ENCODE measurements at places on chromosomes 4 and X.
A peak's percentile ranks its signal among the peaks of the same experiment; 100 is the strongest.

- no peak for DNase-seq
Measured at GRCh38 chrX:148940411-148940996, 440.1 kb downstream of the AFF2 start.

GRCh38 chr4:87071401-87071800, 136.6 kb downstream of the AFF1 start:
- DNase-seq: no peak

DNA sequence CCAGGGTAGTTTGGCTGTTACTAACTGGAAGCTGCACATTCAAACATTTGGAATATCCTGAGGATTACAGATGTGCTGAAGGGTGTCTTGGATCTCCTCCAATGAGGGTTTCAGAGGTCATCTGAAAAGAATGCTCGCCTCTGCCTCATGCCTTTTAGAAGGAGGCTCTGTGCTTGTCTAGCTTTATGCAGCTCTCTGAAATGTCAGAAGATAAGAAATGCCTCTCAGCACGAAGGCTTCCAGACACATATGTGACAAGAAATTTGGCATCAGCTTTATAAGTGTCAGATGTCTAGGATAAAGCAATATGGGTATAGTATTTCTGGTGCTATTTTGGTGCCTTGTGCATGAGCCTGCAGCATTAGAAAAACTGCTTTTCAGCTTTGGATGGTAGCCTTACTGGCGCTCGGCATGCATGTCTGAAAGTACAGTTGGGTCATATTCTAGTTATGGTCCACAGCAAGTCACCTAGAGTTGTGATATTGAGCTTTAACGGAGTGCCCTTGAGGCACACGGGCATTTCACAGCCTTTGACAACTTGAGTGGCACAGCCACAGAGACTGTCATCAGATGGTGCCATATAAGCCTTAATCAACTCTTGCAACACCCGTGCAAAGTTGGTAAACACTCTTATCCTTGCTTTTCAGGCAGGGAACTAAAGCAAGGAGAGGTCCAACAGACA, 70.8 kb upstream of the PGRMC2 start:
- no peak for DNase-seq

DNA sequence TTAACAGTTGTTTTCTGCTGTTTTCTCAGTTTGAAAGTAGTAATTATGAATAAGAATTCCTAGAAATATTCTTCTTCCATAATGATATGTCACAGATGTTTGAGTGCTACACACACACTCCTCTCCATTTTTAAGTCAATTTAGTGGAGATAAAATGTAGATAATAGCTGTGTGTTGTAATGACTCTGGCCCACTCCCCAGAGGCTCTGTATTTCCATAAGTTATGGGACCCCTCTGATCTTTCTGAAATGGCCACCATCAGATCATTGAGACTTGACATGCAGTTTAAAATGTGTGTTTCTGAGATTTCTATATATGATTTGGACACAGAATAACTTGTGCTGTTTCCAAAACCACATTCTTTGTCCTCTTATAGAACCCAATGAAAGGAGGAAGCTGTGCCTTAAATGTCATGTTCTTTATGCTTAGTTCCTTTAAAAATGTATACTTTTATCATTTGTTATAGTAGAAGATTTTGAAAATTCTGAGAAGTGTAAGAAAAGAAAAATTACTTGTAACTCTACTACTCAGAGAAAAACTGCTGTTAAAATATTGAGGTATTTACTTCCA, 46.4 kb downstream of the GAB1 start:
- DNase-seq: no peak

DNA sequence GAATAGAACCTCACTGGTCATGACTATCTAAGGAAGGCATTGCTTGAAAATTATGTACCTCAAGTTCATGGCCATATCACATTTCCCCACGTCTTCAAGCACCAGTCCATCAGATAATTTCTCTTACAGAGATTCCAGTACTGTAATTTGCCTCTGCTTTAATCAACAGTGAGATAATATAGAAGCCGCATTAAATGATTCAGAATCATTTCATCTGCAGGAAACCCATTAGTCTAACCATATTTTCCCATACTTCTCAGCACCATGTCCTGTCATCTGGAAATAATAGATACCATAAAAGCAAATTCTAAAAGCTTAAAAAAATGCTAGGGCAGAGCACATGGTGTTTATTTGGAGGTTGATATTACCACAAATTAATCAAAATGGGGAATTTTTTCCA, 310.3 kb upstream of the SLIT2 start:
- DNase-seq: no peak

DNA sequence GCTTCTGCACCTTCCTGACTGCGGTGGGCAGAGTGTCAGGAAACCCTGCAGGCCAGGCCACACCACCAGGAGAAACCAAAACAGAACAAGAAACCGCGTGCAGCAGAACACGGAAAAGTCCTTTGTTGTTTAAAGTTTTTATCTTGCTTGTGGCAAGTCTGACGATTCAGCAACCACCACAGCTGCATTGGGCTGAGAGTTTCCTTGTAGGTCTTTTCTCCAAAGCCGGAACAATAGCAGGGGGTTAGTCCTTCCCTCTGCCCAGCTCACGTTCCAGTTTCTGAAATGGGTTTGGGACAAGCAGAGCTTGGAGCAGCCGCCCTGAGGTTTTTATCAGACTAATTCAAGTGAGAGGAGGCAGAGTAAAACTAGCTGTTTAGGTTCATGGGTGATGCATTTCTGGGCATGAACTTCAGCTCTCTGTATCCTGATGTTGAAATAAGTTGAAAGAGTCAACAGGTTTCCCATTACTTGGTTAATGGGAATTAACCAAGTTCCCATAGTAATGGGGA, 216.9 kb downstream of the PTTG2 start:
- no peak for DNase-seq

- no peak for DNase-seq
Measured at GRCh38 chr4:31784558-31784957, 1064.4 kb downstream of the PCDH7 start.

DNA sequence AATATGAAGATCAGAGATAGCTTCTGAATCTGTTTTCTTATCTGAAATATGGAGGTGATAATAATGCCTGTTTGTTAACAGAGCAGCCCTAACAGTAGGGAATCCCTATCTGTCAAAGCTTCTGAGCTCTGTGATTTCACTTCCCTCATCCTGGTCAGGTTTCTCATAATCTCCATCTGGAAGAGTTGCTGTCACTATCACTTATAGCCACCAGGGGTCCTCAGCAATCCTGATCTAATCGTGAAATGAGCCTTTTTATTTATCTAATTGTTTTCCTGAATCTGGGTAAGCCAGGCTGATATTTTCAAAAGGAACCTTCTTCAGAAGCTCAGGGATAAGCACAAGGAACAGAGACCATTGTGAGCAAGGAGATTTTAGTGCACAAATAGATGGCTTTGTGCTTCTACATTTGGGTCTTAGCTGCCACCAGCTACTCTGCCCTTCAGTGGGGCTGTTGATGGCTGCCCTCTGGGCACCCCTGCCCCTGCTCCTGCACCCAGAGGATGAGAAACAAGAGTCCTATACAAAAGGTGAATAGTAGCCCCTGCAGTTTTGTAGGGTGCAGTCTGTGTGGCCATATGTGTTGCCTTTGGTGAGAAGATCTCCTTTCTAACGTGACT, 196.4 kb upstream of the RADX start:
- DNase-seq: no peak

GRCh38 chrX:29813174-29813573, 402.2 kb upstream of the MAGEB2 start:
- no peak for DNase-seq

DNA sequence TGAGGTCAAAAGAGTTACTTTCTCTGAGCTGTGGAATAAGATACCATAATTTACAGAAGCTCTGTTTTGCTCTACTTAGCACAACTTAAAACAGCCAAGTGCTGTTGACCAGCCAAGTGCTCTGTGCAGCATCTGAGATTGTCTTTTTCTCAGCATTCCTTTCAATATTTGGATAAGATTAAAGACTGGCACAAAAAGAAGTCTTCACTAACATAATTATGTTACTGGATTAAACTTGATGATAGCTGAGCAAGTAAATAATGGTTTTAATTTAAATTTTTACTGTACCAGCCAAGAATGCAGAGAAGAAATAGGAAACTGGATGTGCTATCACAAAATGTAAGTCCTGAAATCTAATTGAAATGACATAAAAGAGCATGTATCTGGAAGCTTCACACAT, 60.4 kb downstream of the NPY2R start:
- DNase-seq: no peak

DNA sequence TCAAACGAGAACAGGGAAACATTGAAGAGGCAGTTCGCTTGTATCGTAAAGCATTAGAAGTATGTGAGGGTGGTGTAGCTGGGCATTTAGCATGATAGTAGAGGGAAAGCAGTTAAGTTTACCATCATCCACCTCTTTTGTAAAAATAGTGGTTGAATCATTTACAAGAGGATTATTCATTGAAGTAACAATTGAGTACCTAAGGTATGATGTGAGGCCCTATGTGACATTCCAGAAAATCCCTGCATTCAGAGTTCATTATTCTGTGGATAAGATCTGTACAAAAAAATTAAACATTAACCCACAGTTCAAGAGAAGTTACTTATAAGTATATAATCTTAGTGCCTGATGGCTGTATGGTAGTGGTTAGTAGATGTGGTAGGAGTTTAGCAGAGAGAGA, 22.2 kb upstream of the GCNA start:
- DNase-seq: no peak

DNA sequence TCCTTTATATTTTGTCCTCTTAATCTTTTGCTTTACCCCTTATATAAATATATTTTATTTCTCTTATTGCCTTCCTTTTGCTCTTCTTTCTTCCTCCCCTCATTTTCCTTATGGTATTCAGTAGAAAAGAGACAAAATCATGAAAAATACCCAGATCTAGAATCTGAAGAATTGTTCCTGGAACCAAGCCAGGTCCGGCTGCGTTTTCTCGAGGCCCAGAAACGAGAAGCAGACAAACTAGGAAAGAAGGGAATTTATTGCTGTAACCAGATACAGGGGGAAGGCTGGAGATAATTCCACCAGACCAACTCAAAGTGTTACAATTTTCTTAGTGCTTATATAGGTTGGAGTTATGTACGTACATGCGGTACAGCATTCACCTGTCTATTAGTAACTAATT, 328.7 kb downstream of the GABRG1 start:
- no peak for DNase-seq

DNA sequence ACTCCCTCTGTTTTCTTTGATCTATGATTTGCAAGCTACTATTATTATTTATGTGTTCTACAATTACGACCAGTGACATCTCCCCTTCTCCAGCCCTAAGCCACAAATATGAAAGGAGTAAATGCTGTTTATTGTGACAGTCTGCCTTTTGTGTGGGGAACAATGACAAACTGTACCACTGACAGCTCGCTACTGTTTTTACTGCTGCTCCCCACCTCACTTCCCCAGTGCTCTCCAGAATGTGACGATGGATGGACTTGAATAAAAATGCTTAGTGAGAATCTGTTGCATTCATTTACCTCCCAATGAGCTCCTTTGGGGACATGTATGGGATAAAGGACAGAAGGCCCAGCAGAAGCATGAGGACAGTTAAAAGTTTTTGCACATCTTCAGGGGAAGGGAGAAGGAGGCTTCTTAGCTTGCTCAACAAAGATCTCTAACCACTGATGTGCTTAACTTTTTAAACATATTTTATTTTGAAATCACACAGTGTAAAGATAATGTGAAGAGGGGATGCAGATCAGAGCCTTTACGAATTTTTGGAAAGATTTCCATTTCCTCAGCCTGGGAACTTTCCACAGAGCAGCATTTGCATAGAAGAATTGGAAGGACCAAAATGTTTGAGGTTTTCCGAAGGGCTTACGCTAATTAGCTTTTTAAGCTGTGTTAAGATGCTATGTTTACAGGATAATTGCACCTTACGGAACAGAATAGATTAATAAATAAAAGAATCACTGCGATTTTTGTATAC, 485.1 kb upstream of the TENM3 start:
- DNase-seq: peak; percentile 15

- no peak for DNase-seq
Measured at GRCh38 chr4:137536789-137537561, 4.7 kb upstream of the PCDH18 start.

GRCh38 chrX:16136080-16136479, 12.7 kb downstream of the GRPR start:
- DNase-seq: no peak

- DNase-seq: no peak
Measured at GRCh38 chrX:130264573-130264972, 4.1 kb downstream of the ZNF280C start.

- DNase-seq: no peak
Measured at GRCh38 chr4:86670756-86671155, 76.6 kb downstream of the PTPN13 start.

- DNase-seq: no peak
Measured at GRCh38 chr4:145279122-145279960, 99.0 kb upstream of the OTUD4 start.

- DNase-seq: no peak
Measured at GRCh38 chr4:21819086-21819485, 129.5 kb downstream of the KCNIP4 start.

GRCh38 chr4:150217808-150218207, 139.6 kb downstream of the DCLK2 start:
- DNase-seq: no peak
